RKO (cell line): ENCODE measurements at places on chromosomes 6 and 20.

GRCh38 chr6:116329156-116329555, 41.6 kb upstream of the DSE start:
- DNase-seq, result no peak

- DNase-seq, result no peak
These were observed 112.8 kb downstream of the ZMYND8 start for GRCh38 chr20:47243532-47244305.

GRCh38 chr6:108847738-108848115, 495 bp upstream of the ARMC2 start:
- no peak for DNase-seq

DNA sequence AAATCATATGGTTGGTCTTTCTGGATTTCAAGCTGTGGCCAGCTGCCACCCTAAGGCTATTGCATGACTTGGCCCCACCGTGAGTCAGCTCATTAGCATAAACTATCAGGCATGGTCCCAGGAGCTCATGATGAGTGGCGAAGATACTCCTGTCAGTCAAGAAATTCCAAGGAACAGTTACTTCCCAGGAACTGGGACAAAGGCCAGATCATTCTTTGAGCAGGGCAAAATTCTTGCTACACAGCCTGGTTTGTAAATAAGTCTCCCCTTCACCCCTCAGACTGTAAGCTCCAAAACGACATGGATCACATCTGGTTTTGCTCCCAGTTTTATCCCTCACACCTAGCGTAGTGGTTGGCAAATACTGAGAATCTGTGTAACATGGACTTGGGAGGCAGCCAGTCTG, 33.0 kb upstream of the KIAA1586 start:
- DNase-seq, result peak; percentile 57

DNA sequence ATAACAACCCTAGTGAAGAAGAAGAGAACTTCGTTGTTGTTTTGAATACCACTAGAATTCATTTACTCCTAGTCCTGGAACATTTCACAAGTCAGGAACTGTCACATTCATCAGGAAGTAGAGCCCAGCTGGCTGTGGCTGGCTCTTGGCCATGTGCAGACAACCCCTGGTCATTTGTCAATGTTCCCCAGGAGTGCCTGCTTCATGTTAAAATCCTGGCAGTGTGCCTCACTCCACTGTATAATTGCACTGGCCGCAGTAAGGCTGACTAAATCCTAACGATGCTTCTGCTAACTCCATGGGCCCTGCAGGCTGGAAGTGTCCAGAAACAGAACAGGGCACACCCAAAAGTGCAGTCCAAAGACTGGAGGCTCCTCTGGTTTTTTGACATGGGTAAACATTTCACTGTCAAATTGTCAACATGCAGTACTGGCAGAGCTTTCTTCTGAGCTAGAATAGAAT, 41.5 kb upstream of the ADGRF1 start:
- no peak for DNase-seq

- peak; percentile 40 for DNase-seq
These were observed at the start of gene RCAN2 for GRCh38 chr6:46491201-46491627. Gene RCAN2 (minus strand): TSS chr6:46491449.

DNA sequence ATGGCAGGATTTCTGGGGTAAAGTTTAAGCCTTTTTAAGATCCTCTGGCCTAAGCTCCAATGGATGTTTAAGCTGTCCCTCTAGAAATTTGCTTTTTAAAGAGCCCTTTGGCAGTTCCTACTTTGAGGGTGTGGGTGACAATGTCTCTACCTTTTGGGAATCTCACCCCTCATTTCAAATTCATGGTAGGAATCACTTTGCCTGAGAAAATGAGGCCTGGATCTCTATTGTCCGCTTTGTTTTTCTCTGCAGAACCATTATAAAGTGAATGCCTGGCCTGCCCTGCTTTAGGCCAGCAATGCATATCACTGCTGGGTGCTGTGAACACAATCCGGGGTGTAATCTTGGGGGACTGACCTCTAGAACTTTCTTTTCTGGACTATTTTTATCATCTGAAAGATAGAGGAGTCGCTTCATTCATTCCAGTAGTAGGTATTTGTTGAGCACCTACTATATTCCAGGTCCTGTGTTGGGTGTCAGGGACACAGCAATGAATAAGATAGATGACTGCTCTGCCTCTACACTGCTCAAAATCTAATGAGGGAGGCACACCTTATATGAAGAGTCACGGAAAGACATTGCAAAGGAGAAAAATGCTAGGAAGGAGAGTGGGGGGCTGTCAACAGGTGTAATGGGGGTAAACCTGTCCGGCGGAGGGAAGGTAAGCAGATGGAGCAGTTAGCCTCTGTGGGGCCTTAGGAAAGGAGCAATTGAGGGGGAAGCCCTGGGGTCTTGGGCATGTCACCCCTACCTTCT, 8.6 kb upstream of the COMMD7 start:
- DNase-seq, result no peak

GRCh38 chr6:102950967-102951366, 1557.5 kb downstream of the GRIK2 start:
- DNase-seq, result no peak

- DNase-seq, result no peak
These were observed 173.1 kb downstream of the EYA2 start for GRCh38 chr20:47067776-47068175.

GRCh38 chr6:118495485-118496280, 52.4 kb upstream of the PLN start:
- peak; percentile 33 for DNase-seq

GRCh38 chr6:75204959-75205775, 686 bp downstream of the COL12A1 start:
- DNase-seq, result no peak

DNA sequence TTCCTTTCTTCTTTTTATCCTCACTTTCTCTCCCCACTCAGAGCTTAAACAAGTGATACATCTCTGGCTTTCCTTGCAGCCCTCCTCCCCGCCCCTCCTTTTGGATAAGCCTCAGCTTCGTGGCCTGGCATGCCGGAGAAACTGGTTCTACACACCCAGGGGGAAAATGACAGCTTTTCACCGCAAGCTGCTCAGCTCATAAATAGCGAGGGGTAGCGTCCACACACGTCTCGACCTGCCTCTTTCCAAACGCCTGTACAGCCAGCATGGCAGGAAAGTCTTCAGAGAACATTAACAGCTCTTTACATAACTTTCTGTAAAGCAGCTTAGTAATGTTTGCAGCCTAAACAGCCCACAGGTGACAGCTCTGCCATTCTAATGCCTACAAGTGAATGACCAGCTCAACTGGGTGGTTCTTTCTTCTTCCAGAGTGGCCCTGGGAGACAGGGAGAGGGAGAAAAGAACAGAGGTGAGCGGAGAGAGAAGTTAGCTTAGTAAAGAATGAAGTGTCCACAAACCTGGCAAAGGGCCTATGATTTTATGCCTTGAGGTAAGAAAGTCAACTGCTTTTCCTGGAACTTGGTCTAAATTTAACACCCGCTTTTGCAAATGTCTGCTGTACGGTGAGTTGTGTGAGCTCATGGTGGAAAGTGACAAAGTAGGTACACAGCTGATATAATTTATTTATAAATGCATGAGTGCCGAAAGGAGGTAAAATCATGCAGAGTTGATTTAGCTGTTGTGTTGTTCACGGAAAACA, 251.5 kb downstream of the TFAP2A start:
- no peak for DNase-seq

GRCh38 chr20:38447931-38448675, 13.0 kb upstream of the SNHG17 start:
- DNase-seq, result no peak

DNA sequence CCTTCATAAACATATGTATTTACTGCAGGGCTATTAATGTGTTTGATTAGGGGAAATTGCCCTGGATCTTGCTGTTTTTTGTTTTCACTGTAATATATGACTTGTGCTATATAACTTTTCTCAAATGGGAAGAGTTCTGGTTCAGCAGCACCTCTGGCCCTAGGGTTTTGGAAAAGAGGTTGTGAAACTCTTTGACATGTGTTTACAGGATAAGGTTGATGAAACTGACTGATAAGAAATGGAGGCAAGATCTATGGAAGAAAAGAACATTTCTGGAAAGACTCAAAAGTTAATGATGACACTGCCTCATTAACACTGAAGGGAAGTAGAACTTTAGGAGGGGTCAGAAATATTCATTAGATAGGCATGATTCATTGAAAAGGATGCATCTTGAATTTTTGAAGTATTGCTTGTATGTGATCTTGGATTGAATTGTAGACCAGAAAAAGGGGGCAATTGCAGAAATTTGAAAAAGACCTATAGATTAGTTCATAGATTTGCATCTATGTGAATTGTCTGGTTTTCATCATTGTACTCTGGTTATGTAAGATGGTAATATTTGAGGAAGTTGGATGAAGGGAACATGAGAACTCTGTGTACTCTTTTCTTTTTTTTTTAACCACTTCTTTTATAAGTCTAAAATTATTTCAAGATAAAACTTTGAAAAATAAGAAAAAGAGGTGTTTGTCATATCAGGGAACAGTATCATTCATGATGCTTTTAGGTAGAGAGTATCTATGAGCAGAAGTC, 54.0 kb downstream of the UTRN start:
- DNase-seq, result no peak

GRCh38 chr6:111211411-111212030, 124.2 kb downstream of the SLC16A10 start:
- DNase-seq, result no peak

- DNase-seq, result no peak
These were observed 114.1 kb upstream of the SMLR1 start for GRCh38 chr6:130713144-130713543.

DNA sequence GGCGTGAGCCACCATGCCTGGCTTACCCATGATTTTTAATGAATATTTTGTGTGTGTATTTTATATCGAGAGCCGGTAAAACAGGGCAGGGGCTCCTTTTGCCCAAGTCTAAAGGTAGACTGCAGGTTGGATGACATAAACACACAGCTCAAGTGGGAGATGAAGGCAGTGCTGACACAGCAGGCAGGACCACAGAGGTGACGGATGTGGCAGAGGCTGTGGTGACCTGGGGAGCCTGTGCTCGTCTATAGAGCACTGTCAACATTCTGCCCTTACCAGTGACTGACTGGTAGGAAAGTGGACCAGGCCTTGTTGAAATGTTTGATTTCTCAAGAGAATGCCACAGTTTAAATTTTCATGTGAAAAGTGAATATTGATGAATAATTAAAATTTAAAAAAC, 137.5 kb downstream of the ZFP64 start:
- DNase-seq, result no peak

DNA sequence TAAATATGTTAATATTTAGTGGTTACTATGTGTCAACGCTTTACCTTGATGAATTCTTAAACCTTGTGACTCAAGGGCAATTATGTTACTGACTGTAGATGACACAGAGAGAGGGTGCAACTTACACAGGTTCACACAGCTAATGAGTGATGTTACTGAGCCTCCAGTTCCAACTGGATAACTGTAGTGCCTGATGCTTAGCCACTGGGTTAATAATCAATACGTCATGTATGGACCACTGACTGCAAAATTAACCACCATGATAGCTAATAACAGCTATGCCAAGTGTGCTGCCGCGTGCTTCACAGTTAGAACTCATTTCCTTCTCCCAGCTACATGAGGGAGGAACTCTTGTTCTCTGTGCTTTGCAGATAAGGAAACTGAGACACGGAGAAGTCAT, 45.4 kb downstream of the SIRPA start:
- DNase-seq, result no peak

GRCh38 chr20:32062776-32063170, 10.7 kb downstream of the HCK start:
- DNase-seq, result no peak

DNA sequence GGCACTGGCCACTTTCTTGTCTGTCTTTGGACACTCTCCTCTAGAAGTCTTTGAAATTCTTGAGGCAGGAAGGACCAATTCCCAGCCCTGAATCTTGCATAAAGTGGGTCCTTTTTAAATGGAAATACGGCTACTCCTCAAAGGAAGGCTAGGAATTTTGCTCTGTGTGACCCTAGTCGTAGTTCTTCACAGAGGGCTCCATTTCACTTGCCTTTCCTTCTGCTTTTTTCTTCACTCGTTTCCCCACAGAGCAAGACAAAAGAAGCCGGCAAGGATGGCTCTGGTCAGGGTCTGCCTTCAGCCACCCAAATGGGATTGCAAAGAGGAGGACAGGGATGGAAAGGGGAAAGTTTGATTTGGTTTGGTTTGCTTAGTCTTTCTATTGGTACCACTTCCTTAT, 25.8 kb downstream of the HLA-E start:
- DNase-seq, result no peak

DNA sequence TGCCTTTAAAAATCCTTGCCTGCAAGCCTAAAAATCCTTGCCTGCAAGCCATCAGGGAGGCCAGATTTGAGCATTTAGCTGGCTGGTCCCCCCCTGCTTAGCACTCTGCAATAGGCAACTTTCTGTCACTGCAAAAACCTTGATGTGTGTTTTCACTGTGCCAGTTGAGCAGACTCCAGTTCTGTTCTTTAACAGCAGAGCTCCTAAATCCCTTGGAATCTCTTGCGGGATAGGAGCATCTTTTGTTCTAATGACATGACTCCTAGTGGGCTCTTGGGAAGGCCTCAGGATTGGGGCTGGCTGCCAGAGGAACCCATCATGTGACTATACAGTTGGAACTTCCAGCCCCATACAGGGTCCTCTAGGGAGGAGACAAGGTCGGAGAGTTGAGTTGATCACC, 50.4 kb downstream of the FAM184A start:
- DNase-seq, result no peak

DNA sequence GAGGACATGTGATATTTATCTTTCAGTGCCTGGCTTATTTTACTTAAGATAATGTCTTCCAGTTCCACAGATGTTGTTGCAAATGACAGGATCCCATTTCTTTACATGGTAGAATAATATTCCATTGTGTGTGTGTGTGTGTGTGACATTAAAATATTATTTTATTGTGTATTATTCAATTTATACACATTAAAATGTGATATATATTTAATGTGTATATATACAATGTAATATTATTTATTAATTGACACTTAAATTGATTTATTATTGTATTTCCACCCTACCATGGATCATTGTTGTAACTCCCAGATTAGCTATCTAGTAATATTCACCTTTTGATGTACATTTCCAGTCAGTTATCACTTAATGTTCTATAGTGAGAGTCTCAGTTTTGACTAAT, 1422.5 kb upstream of the ADGRB3 start:
- no peak for DNase-seq

DNA sequence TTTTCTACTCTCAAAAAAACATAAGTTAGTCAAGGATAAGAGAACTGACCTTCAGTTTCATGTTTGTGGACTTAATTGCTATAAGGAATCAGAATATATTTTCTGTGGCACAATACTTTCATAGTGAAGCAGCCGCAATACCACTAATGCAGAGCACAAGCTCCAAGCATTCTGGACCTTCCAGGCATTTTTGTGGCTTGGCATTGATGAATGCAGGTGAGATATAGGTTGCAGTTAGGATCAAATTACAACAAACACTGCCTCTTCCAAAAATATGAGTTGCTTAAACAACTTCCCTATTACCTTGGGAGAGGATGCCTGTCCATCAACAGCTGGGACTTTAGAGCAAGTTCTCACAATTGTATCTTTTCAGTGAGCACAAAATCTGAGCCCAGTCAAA, 162.8 kb upstream of the RSPO3 start:
- no peak for DNase-seq
